ENCODE measurements at places on chromosomes 1 and 21. TPM values are rescaled to one million over a fixed set of nuclear protein-coding genes. Genes with fewer than 3 reads are reported as not detected.

TBX19 gene
- 0.82 TPM for total RNA-seq

CCT8 gene
- 329 TPM for total RNA-seq

FAM177B gene
- total RNA-seq, result not detected

GPR37L1 gene
- not detected for total RNA-seq

SPATC1L gene
- total RNA-seq, result 30.7 TPM

EPHA8 gene
- 5.0 TPM for total RNA-seq

All from GM23338 (cell line).